ENCODE measurements at places on chromosomes 11 and 22. TPM values are rescaled to one million over a fixed set of nuclear protein-coding genes. Genes with fewer than 3 reads are reported as not detected.

- DNase-seq = no peak
Measured at GRCh38 chr22:45088576-45088975, 75.1 kb upstream of the NUP50 start.

DNA sequence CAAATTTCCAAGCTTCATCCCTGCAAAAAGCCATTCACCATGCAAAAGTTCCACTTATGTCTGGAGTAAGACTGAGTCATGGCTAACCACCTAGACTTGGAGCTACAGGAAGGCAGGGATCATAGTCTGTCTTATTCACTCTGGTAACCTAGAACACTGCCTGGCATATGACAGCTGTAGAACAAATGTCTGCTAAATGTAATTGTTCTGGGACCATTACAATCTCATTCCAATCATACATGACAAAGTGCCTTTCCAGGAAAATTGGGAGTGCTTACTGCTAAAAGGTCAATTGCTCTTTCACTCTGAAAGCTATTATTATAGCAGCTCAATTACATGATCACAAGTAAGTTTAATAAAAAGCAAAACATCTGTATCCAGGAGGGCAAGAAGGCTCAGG is 99.1 kb upstream of the CHRM4 start:
- DNase-seq = no peak

DNA sequence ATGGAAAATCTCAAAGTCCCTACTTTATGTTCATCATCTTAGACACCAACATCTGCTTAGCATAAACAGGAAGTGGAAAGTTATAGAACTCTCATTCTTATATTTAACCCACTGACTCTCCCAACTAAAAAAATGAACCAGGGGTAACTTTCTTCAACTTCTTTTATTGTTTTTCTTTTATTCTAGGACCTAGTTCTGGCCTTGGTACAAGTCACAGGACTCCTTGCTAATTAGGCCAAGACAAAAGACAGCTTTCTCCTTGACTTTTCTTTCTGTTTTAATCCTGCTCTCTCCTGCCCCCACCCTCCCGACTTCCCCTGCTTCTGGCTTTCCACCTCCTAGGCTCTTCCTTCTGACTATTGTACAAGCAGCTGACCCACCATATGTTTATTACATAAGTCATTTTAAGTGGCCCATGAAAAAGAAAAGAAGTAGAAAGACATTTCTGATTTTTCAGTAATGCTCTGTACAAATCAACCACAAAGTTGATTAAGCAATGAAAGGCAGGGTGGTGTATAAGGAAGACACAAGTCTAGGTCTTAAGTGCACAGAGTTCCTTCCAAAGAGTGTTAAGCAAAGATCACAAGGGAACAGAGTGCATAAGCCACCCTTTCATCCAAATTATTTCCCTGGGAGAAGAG is 18.3 kb downstream of the JAML start:
- DNase-seq = peak; percentile 49

- no peak for DNase-seq
Measured at GRCh38 chr11:24005202-24005876, 491.5 kb upstream of the LUZP2 start.

DNA sequence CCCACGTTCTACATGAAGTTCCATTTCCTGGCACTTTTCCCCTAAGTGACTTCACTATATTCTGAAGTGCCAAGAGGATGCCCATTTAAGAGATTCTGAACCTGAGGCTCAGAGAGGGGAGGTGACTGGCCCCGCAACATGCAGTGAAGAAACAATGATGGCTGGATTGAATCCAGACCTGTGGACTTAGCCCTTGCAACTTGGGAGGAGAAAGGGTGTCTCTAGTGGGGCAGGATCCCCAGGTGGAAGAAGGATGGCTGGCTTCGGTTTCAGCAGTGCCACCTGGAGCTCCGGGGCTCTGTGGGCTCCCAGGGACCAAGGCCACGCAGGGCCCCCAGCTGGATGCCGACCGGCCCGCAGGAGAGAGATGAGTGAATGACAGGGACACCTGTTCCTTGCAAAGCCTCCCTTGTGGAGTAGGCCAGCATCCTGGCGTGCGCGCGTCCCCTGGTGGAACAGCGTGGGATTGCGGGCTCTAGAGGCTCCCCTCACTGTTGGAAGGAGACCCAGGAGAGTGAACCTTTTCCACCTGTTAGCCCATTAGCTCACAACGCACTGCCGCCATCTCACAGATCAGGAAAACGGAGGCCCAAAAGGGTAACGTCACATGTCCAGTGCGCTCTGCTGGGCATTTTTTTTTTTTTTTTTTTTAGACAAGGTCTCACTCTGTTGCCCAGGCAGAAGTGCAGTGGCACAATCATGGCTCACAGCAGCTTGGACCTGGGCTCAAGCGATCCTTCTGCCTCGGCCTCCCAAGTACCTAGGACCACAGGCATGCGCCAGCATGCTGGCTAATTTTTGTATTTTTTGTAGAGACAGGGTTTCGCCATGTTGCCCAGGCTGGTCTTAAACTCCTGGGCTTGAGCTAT is 104.7 kb downstream of the KIAA1671 start:
- DNase-seq = peak; percentile 73

GRCh38 chr11:3145206-3145520 is 19.9 kb downstream of the OSBPL5 start:
- no peak for DNase-seq

GRCh38 chr11:1943977-1944376 is 3.2 kb upstream of the MRPL23 start:
- DNase-seq = peak; percentile 40

DNA sequence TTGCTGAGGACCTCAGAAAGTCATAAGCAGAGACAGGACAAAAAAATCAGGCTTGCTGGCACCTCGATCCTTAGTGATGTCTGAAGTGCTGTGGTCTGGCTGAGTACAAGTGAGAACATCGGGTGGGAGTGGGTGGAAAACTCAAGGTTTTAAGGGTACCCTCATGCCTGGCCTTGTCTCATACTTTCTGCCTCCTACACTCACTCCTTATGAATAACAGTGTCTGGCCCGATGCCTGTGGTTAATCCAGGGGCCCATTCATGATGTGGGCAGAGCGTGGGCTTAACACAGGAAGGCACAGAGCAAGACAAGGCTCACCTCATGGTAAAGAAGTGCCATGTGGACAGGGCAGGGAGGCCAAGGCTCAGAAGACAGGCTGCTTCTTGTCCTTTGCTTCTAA is 11.0 kb upstream of the UCP3 start:
- no peak for DNase-seq

- no peak for DNase-seq
Measured at GRCh38 chr11:19631712-19632498, 80.7 kb upstream of the NAV2 start.

GRCh38 chr11:121257976-121258375 is 34.6 kb upstream of the SC5D start:
- no peak for DNase-seq

DNA sequence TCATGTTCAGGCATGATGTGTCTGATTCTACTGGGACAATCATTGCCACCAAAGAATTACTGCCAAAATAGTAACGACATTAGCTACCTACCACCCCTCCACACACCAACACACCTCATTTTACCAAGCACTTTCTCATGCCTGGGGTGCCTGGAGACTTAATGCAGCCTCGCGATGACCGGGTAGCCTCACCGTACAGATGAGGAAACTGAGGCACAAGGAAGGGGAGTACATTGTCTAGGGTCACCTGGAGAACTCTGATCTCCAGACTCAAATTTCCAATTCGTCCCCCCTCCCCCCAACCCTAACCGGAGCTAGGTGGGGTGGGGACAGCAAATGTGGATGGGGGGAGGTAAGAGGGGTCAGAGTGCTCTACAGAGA is 2.7 kb upstream of the RTN4RL2 start:
- DNase-seq = no peak

DNA sequence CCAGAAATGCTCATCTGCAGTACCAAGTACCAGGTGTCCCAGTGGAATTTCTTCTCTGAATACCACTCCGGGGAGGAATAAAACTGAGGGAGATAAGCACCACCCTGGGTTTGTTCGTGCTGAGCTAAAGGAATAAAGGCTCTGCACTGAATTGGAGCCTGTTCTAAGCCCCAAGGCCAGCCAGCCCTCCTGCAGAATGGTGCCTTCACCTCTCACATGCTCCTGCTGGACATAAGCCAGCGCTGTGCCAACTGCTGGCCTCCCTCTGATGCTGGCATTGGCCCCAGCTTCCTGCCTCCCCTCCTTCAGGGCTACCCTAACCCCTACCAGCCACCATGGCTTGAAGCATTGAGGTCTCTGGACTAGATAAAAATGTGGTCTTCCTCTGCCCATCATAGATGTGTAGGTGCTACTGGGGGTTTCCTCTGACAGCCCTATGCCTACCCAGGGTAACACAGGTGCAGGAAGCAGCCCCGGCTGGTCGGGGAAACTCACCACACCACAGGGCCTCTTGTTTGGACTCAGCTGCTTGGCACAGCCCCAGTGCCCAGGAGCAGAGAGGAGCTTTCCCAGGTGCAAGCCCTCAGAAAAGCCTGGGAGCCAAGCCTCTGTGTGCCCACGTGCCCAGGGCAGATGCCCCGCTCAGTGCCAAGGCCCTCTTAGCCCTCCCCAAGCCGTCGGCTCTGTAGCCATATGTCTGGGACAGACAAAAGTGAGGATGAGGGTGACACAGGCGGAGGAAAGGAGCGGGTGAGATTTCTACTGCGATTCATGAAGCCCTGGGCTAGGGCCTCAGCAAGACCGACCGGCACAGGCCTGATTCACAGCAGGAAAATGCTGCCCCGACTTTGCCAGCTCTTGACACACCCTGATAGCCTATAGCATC is 34.1 kb upstream of the JAM3 start:
- no peak for DNase-seq

DNA sequence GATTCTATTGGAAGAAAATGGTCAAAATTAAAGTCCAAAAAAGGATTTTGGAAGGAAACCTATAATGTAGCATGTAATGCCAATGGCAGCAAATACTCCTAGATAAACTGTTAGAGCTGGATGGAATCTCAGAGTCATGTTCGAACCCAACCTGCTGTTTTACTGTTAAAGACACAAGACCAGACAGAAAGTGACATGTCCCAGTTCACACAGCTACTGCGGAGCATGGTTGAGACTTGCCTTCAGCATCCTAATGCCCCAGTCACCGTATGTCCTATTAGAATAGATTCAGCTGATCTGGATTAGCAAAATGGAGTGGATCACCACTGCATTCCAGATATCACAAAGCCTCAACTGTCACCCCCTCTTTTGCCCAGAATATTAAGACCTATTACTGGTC is 14.9 kb downstream of the PISD start:
- no peak for DNase-seq

GRCh38 chr22:24055283-24055682 is 44.2 kb downstream of the CABIN1 start:
- DNase-seq = no peak

DNA sequence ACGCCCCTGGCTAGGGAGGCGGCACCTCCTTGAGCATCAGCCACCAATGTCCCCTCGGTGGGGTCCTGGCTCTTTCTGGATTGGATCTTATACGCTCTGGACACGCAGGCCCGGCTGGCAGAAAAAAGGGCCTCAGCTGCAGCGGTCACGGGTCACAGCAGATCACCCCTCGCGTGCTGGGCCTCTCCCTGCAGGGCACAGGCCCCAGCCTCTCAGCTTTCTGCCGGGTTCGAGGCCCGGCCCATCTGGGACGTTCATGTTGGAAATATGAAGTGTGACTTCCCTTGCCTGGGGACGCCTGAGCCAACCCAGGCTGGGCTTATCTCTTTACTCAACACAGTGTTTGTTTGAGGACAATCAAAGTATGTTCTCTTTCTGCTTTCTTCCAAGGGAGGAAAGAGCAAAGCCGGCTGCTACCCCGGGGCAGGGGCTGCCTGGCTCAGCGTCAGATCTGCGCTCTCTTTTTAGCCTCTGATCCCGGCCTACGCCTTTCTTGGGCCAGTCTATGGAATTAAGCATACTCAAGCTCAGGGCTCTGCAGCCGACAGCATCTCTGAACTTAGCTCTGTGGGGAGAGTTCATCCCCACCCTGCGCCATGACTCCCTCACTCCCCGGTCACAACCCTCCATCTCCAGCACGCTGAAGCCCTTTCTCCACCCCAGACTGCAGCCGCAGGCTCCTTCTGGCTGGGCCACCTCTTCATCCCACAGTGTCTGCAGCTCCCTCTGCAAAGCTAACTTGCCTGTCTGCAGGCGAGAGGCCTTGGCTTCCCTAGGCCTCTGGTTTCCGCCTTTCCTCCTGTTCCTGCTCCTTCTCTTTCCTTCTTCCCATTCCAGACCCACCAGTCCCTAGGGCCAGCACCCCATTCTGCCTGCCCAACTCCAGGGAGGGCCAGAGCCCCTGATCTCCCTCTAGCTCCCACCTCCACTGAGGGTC is 38.8 kb downstream of the ADAMTS15 start:
- DNase-seq = peak; percentile 55

The CDC42BPG gene
- total RNA-seq = 16.3 TPM

The OR4D5 gene
- not detected for total RNA-seq

The MYOD1 gene
- total RNA-seq = not detected

The ZNF280B gene
- 0.86 TPM for total RNA-seq

The NLRP14 gene
- not detected for total RNA-seq

The NPTXR gene
- total RNA-seq = 5.1 TPM

The SLC35C1 gene
- 24.7 TPM for total RNA-seq

The CBLIF gene
- not detected for total RNA-seq

The RIBC2 gene
- 2.6 TPM for total RNA-seq

The RPS3 gene
- 1,761 TPM for total RNA-seq

The OR5B17 gene
- not detected for total RNA-seq
